ENCODE measurements at places on chromosomes 7 and 10.

- no peak for DNase-seq
Observed at GRCh38 chr10:124892031-124892430, 49.9 kb upstream of the ZRANB1 start.

GRCh38 chr10:12389154-12389734 lies 39.9 kb downstream of the CAMK1D start:
- DNase-seq, result no peak

DNA sequence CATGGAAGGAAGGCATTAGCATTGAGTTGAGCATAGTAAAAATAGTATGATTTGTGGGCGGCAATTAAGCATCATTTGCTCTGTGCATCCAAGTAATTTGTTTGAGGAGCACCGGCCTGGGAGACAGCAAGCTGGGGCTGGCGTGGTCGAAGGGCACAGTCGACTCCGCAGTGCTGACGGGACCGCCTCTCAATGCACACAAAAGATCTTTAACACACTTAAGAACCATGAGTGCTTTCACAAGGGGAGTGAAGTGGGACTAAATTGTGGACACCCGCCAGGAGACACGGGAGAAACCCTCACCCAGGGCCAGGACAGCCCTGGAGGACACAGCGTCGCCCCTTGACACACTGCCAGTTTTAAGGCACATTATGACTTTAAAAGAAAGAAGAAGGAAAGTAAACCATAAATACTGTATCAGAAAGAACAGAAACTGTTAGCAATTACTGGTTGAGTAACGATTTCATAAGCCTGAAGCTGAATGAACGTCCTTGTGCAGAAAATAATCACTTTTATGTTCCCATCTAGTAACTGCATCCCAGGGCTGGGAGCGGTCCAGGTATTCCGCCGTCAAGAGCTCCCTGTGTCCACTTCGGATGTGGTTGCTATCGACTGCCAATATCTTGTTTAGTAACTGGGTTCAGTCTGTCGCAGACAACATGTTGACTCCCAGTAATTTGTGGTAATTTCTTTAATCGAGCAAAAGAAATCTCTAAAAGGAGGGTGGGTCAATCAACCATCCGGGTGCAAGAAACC lies 102.1 kb downstream of the EBF3 start:
- DNase-seq, result no peak

GRCh38 chr10:122519873-122520272 lies 40.7 kb upstream of the DMBT1 start:
- no peak for DNase-seq

- DNase-seq, result no peak
Observed at GRCh38 chr7:64599359-64599758, 36.5 kb upstream of the ZNF680 start.

GRCh38 chr10:130407052-130407451 lies 270.9 kb downstream of the GLRX3 start:
- no peak for DNase-seq

- no peak for DNase-seq
Observed at GRCh38 chr7:27925573-27926201, 185.7 kb downstream of the TAX1BP1 start.

GRCh38 chr7:84506151-84506550 lies 311.6 kb upstream of the SEMA3A start:
- DNase-seq, result no peak

DNA sequence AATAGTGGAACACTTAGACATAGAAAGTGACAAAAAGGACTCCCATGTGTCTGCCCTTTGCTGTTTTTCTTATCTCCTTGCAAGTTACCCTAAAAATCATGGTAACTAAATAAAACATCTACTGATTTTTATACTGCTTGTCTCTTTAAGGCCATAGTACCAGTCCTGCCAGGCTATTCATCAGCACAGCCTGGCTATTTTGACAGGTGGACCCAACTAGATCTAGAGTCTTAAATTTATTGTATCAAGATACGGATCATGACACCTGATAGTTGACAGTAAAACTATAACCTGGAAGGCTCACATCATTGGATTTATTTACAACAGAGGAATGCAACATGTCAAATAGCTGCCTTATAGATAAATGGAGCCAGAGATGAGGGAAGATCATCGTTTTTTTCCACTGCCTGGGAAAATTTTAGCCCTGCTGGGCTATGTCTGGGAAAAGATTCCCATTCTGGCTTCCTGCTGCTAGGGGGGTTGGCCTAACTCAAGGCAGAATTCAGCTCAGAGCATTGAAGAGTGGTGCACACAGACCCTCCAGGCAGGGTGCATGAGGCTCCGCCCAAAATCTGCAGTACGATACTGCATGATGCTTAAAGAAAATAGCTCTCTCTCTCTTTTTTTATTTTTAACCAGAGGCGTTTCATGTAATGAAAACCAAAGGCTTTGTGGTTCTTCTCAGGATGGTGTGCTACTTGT lies 292.0 kb upstream of the FZD8 start:
- no peak for DNase-seq

DNA sequence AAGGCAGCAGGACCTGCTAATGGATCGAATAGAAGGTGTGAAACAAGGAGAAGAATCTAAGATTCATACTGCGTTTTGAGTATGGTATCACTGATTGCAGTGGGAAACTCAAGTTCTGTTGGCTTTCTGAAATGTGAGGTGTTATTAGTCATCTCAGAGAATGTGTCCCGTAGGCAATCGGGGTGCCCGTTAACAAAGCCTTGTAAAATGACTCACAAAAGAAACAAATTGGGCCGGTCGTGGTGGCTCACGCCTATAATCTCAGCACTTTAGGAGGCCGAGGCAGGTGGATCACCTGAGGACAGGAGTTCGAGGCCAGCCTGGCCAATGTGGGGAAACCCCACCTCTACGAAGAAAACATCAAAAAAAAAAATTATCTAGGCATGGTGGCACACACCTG lies 118.2 kb upstream of the C7orf33 start:
- no peak for DNase-seq

GRCh38 chr7:77665161-77665560 lies 31.1 kb upstream of the RSBN1L start:
- no peak for DNase-seq

- DNase-seq, result no peak
Observed at GRCh38 chr7:147586526-147586925, 1004.0 kb upstream of the C7orf33 start.

GRCh38 chr10:27253576-27253975 lies 13.0 kb upstream of the ACBD5 start:
- DNase-seq, result no peak

DNA sequence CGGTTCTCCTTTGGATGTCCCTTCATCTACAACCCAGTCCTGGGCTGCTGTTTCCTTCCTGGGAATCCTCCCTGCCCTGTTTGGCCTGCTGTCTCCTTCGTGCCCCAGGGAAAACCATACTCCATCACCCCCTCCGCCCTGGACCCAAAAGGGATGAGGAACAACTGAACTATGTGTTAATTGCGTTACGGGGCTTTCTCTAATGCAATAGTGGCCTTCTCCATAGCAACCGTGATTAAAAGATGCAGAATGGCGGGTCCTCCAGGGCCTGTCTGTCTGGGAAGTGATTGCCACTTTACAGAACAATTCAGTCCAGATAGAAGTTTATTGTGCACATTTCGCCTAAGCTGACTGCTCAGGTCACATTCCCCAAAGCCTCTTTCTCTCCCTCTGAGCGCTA lies 112.0 kb upstream of the FGFR2 start:
- DNase-seq, result no peak

DNA sequence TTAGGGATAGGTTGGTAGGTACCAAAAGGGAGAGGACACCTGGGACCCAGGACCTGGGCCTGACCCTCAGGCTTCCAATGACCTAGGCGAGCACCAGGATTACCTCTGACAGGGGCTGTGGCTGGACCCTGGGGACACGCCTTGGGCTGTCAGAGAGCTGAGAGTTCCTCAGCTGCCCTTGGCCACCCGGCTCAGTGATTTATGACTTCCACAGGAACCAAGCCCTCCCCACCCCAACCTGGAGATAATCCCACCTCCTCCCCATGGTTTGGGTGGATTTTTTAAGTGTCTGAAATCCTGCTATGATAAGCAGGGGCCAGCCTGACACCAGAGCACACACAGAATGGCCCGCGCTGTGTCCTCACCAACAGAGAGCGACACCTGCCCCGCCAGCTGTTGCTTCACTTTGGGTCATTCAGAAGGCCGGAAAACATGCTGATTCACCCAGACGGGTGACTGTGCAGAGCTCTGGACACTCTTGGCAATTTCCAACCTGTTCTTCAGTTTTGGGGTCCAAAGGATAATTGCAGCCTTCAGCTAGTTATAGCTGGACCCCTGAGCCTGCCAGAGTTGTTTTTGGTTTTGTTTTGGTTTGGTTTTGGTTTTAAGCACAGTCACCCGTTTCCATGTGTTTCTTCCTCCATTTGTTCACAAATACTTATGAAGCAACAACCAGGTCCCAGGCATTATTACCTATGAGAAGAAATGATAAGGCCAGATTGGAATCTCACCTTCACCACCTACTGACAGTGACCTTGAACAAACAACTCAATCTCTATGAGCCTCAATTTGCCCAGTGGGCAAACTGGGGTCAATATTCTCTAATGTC lies 78.2 kb downstream of the RAB11FIP2 start:
- DNase-seq, result no peak

DNA sequence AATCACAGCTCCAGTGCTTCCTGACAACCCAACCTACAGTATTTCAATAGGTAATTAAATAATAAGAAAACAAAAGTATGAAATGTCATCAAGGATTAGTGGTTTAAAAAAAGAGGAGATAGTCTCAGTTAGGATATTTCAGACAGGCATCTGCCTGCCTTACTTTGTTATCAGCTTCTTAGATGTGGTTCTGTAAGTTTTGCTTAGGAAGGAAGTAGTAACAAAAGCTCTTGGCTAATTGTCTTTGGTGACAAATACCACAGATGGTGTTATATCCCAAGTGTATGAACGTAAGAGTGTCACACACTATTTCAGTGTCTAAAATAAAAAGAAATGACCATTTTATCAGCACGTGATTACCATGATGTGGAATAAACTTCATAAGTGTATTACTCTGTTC lies 9.8 kb upstream of the ACTA2 start:
- no peak for DNase-seq

- no peak for DNase-seq
Observed at GRCh38 chr7:106377847-106378361, 93.1 kb upstream of the NAMPT start.

DNA sequence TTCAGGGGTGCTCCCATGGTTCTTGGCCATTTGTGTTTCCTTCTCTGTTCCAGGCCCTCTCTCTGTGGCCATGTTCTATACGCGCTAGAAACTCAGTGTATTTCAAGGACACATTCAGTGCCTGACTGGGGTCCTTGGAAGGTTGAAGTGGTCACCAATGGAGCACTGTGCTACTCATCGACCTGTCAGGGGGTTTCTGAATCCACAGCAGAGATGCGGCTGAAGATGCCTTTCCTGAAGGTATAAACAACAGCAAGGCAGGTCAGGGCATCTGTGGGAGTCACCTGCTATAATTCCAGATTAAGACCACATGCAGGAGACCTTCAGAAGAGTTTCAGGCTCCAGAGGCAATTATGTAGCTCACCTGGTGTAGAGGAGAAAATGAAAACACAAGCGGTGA lies 86.8 kb upstream of the MGMT start:
- no peak for DNase-seq

DNA sequence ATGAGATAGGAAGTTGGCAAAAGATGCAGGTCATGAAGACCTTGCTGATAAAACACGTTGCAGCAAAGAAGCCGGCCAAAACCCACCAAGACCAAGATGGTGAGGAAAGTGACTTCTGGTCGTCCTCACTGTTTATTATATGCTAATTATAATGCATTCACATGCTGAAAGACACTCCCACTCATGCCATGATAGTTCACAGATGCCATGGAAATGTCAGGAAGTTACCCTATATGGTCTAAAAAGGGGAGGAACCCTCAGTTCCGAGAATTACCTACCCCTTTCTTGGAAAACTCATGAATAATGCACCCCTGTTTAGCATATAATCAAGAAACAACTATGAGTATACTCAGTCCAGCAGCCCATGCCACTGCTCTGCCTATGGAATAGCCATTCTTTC lies 202.4 kb upstream of the GRB10 start:
- DNase-seq, result no peak

DNA sequence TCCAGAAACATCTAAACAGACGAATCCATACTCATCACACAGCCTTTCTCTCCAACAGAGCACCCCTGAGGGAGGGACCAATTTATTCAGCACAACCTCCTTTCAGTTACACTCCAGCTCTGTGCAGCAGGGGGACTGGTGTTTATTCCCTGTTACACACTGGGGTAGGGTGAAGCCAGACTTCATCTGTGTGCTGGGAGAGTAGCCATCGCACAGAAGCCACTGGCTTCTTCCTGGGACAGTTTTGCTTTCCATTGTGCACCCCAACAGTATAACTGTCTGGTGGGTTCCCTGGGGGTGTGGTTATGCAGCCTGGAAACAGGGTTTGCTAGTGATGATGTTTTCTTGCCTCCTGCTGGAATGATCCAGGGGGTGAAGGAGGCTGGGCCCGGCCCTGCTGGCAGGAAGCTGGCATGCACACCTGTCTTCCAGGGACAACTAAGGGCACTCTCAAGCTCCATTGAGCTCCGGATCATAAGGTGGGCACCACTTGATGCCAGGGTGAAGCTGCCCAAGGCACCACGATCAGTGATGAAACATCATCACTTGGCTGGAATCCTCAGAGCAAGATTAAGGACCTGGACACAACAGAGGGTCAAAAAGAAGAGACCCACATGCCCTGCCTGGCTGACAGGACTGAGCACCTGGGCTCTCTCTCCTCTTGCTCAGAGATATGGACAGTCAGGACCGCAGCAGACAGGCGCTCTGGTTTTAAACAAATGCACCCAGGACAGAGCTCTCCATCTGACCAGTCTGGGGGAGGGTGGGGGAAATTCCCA lies 293.2 kb downstream of the GRID1 start:
- DNase-seq, result no peak

GRCh38 chr7:143148050-143148449 lies 16.2 kb downstream of the PIP start:
- no peak for DNase-seq

- DNase-seq, result no peak
Observed at GRCh38 chr7:108406222-108406890, 49.9 kb downstream of the NRCAM start.

DNA sequence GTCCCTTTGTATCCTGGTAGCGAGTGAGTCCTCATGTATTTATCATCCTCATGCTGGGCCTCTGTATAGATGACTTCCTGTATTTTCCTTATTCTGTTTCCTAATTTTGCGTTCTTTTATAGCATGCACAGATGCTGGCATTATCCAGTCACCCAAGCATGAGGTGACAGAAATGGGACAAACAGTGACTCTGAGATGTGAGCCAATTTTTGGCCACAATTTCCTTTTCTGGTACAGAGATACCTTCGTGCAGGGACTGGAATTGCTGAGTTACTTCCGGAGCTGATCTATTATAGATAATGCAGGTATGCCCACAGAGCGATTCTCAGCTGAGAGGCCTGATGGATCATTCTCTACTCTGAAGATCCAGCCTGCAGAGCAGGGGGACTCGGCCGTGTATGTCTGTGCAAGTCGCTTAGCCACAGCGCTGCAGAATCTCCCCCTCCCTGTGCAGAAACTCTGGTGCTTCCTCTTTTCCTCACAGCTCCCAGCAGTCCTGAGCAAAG lies 183.1 kb upstream of the PRSS58 start:
- DNase-seq, result no peak

DNA sequence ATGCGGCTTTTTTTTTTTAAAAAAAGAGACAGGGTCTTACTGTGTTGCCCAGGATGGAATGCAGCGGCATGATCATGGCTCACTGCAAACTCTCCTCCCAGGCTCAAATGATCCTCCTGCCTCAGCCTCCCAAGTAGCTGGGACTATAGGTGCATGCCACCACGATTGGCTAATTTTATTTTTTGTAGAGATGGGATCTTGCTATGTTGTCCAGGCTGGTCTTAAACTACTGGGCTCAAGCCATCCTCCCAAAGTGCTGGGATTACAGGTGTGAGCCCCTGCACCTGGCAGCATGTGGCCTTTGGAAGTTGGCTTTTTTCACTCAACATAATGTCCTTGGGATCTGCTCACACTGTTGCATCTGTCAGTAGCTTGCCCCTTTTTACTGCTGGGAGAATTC lies 65.1 kb downstream of the AMZ1 start:
- DNase-seq, result no peak
